Spinal cord (tissue), 10 donors: ENCODE measurements at places on chromosomes 2 and 18. TPM values are rescaled to one million over a fixed set of nuclear protein-coding genes. Genes with fewer than 3 reads are reported as not detected.
A peak's percentile ranks its signal among the peaks of the same experiment; 100 is the strongest.

- no peaks in the 10 kb centered on the region for H3K4me1 ChIP-seq
- H3K27ac ChIP-seq, result no peak overlapping the region
- H3K27me3 ChIP-seq, result no peaks in the 10 kb centered on the region
- H3K36me3 ChIP-seq, result no peaks in the 10 kb centered on the region
Measured at GRCh38 chr2:155815851-155816250, 516.7 kb downstream of the NR4A2 start.

- no peaks in the 10 kb centered on the region for H3K4me1 ChIP-seq
- no peak for DNase-seq
- peaks cover 76% of the 10 kb centered on the region for H3K36me3 ChIP-seq
- H3K4me3 ChIP-seq, result no peak overlapping the region
- no peaks in the 10 kb centered on the region for H3K27me3 ChIP-seq
Measured at GRCh38 chr2:73225513-73226360, 7.3 kb downstream of the PRADC1 start.

GRCh38 chr2:122866095-122866494, 1110.6 kb downstream of the TSN start:
- no peak overlapping the region for H3K4me3 ChIP-seq
- no peak for DNase-seq
- H3K27me3 ChIP-seq, result no peaks in the 10 kb centered on the region
- H3K36me3 ChIP-seq, result no peaks in the 10 kb centered on the region
- H3K27ac ChIP-seq, result no peak overlapping the region

DNA sequence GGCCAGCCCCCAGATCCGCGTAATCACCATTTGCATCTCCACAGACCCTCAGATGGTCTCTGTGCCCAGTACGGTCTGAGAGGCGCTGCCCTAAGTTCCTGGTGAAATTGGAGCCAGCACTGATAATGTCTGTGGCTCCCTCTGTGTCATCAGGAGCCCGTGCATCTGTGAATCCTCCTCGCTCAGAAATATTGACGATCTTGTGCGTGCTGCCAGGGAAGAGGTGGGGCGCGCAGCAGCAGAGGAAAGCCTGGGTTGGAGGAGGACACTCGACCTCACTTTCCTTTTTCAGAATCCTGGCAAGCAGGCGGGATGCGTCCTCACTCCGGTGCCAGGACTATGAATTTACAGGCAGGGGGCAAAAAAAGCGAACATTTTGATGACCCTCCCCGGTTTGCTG, 686.1 kb upstream of the SALL3 start:
- H3K27me3 ChIP-seq, result no peaks in the 10 kb centered on the region
- H3K4me3 ChIP-seq, result peak overlapping the region; percentile 29
- peaks cover 14% of the 10 kb centered on the region for H3K4me1 ChIP-seq
- H3K27ac ChIP-seq, result no peak overlapping the region
- no peaks in the 10 kb centered on the region for H3K36me3 ChIP-seq

GRCh38 chr2:190404487-190404886, 3.7 kb upstream of the MFSD6 start:
- DNase-seq, result no peak
- H3K4me1 ChIP-seq, result peaks cover 4% of the 10 kb centered on the region
- H3K4me3 ChIP-seq, result no peak overlapping the region
- no peaks in the 10 kb centered on the region for H3K36me3 ChIP-seq

DNA sequence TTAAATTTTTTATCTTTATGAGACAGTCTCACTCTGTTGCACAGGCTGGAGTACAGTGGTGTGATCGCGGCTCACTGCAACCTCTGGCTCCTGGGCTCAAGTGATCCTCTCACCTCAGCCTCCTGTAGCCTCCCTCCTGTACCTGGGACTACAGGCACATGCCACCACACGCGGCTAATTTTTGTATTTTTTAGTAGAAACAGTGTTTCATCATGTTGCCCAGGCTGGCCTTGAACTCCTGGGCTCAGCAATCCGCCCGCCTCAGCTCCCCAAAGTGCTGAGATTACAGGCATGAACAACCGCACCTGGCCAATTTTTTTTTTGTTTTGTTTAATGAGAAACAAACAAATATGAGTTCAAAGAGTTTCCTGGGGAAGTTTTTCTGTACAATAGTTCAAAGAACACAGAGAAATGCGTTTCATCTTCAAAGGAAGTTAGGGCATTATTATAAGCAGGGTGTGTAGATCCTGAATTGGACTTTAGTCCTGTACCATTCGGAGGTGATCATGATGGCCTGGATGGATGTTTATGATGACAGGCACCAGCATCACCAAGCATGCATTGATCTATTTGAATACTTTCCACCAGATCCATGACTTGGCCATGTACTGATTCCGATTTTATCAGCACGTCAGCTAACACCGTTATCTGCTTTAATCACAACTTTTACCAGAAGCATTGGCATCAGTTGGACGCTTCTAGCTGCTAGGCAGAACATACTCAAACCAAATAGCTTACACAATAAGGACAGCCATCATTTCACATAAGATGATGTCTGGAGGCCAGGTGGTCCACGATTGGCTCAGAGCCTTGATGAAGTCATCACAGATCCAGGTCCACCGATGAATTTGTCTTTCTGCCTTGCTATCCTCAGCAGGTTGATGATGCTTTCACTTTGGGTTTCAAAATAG, 28.9 kb downstream of the TCF23 start:
- H3K27me3 ChIP-seq, result no peaks in the 10 kb centered on the region
- no peak for DNase-seq
- no peaks in the 10 kb centered on the region for H3K36me3 ChIP-seq
- H3K4me3 ChIP-seq, result no peak overlapping the region

GRCh38 chr2:205280596-205281236, 401.6 kb upstream of the NRP2 start:
- no peak overlapping the region for H3K27ac ChIP-seq
- no peak overlapping the region for H3K4me3 ChIP-seq
- H3K4me1 ChIP-seq, result peaks cover 6% of the 10 kb centered on the region
- no peaks in the 10 kb centered on the region for H3K36me3 ChIP-seq

- peak overlapping the region; percentile 83 for H3K27ac ChIP-seq
- no peak for DNase-seq
- H3K4me3 ChIP-seq, result no peak overlapping the region
- peaks cover 22% of the 10 kb centered on the region for H3K4me1 ChIP-seq
- H3K36me3 ChIP-seq, result no peaks in the 10 kb centered on the region
Measured at GRCh38 chr2:54572262-54572635, 116.1 kb downstream of the SPTBN1 start.

GRCh38 chr2:135386993-135387392, 144.0 kb downstream of the ZRANB3 start:
- no peaks in the 10 kb centered on the region for H3K36me3 ChIP-seq
- H3K4me3 ChIP-seq, result no peak overlapping the region
- no peak for DNase-seq

GRCh38 chr2:149648282-149649030, 60.9 kb upstream of the MMADHC start:
- no peak overlapping the region for H3K4me3 ChIP-seq
- no peaks in the 10 kb centered on the region for H3K36me3 ChIP-seq
- DNase-seq, result no peak
- H3K4me1 ChIP-seq, result no peaks in the 10 kb centered on the region
- H3K27ac ChIP-seq, result no peak overlapping the region
- H3K27me3 ChIP-seq, result no peaks in the 10 kb centered on the region

- H3K4me3 ChIP-seq, result no peak overlapping the region
- DNase-seq, result no peak
- H3K27ac ChIP-seq, result no peak overlapping the region
Measured at GRCh38 chr2:176781570-176782217, 430.9 kb upstream of the HNRNPA3 start.

HYCC2 gene
- total RNA-seq, result 17.2 TPM

HOXD8 gene
- total RNA-seq, result 10.5 TPM

GAD1 gene
- 17.2 TPM for total RNA-seq

ARHGAP15 gene
- total RNA-seq, result 53.1 TPM

SERPINB2 gene
- total RNA-seq, result 0.28 TPM

DCDC2C gene
- total RNA-seq, result 1.3 TPM

ASTL gene
- total RNA-seq, result 0.28 TPM

RIF1 gene
- total RNA-seq, result 66.1 TPM
